Uterus (tissue), 4 donors: ENCODE measurements at places on chromosomes 1 and 21. TPM values are rescaled to one million over a fixed set of nuclear protein-coding genes. Genes with fewer than 3 reads are reported as not detected.

Gene C1orf185
- not detected for total RNA-seq

Gene FCRL6
- not detected for total RNA-seq

Gene RNF186
- total RNA-seq = not detected

Gene PTGER3
- 51.1 TPM for total RNA-seq

Gene RNU1-1
- total RNA-seq = under 0.01 TPM

Gene RIPPLY3
- total RNA-seq = not detected

Gene SYT14
- not detected for total RNA-seq

Gene CCDC30
- 11.0 TPM for total RNA-seq

Gene CNTN2
- total RNA-seq = 3.0 TPM
